ENCODE measurements at places on chromosomes 4 and X.

DNA sequence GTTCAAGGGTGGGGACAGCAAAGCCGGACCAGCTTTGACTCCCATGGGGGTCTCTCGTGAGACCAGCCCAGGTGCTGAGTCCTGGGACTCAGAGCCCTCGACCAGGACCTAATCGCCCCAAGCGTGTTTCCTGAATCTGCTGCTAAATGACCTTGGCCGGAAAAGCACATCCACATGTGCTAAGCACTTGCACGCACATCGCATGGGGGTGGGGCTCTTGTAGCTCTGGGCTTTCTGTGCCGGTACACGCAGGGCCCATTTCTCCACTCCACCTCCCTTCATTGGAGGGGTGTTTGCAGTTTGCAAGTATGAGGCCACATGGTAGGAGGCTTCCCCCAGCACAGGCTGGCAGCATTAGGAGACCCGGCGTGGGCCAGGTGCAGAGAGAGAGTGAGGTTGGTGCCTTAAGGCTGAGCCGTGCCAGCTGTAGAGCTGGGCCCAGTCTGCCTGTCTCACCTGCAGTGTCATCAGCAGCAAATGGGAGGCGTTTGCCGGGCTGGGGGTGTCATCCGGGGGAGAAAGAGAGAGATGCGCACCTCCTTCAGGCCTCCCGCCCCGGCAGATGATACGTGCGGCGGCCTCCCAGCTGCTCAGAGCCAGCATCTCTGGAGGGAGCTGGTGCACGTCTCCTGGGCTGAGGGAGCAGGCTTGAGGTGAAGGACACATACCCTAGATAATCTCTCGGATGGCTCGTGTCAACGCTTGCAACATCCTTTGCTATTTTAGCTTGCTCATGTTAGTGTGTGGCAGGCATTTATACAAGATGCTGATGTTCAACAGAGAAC is 45.2 kb upstream of the CLCN4 start:
- DNase-seq = no peak

DNA sequence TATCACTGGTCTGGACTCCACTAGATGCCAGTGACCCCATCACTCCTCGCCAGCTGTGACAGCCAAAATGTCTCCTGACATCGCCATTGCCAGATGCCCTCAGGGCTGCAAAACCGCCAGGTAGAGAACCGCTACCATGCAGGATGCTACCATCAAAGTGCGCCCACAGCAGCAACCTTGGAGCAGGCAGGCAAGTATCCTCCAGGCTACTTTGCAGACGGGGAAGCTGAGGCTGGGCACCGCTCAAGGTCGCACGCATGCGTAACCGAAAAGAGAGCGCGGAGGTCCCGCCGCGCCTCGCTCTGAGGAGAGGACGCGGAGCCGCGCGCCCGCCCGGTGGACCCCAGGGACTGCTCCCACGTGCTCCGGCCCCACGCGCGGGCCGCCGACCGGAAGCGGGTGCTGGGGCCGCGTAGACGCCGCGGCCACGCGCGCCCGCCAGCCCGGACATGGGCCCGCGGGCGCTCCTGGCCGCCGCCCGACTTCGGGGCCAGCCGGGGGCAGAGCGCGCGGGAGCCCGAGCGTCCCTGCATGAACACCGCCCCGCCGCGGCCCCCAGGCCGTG is at the start of gene STS:
Gene STS (plus strand): TSS at position 300 of the 565 bp plus-strand sequence. CDS start 105,488 bp downstream, outside the sequence.
- DNase-seq = peak; percentile 9

- DNase-seq = no peak
Measured at GRCh38 chr4:108766058-108766457, 3.2 kb upstream of the ETNPPL start.

DNA sequence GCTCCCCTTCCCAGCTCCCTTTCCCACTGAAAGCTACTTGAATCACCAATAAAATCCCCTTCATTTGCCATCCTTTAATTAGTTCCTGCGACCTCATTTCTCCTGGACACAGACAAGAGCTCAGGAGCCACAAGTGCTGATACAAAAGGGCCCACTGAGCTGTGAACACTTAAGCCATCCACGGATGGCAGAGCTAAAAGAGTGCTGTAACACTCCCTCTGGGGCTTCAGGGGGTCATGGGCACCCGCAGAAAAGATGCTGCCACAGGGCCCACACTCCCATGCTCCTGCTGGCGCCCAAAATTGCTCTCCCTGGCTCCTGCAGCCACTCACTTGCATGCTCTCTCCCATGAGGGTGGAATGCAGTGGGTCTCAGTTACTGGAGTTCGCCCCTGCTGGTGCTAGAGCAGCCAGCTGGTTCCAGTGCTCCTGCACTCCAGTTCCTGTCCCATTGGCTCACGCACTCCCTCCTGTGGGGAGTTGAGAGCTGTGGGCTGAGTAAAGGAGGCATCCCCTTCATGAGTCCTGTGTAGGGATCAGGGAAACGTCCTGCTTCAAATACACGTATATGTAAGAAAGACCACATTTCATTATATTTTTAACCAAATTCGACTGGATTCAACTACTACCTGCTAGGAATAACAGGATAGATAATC is 1291.0 kb downstream of the ARAP2 start:
- peak; percentile 9 for DNase-seq

- DNase-seq = peak; percentile 63
Measured at GRCh38 chr4:172412851-172413580, 599.8 kb downstream of the GALNTL6 start.

- no peak for DNase-seq
Measured at GRCh38 chr4:28117084-28117682, 1256.5 kb downstream of the STIM2 start.

DNA sequence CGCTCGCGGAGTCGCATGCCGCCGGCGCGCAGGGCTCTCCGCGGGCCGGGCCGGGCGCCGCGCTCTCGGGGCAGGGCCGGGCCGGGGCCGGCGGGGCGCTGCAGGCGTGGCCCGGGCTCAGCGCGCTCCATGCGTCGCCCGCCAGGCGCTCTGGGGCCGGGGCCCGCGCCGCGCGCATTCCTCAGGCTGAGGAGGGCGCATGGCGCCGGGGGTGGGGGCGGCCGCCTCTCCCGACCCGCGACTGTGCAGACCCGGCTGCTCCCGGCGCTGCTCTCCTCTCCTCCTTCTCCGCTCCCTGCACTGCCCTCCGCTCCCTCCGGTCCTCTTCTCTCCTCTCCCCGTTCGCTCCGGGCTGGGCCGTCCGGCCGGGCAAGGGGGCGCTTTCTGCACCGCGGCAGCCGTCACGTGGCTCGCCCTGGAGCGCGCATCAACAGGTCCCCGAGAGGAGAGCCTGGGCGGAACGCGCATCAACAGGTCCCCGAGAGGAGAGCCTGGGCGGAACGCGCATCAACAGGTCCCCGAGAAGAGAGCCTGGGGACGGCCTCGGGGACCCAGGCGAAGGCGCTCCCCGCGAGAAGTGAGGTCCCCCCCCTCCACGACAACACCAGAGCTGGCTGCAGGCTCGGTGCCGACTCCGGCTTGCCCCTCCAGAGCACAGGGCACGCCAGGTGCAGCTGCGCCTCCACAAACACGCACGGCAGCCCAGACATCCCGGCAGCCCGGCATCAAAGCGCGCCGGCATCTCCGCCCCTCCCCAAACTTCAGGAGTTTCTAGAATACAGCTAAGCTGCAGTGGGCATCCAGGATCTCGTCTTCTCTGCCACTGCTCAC is 12.9 kb downstream of the PPP2R3B start:
- DNase-seq = peak; percentile 53

DNA sequence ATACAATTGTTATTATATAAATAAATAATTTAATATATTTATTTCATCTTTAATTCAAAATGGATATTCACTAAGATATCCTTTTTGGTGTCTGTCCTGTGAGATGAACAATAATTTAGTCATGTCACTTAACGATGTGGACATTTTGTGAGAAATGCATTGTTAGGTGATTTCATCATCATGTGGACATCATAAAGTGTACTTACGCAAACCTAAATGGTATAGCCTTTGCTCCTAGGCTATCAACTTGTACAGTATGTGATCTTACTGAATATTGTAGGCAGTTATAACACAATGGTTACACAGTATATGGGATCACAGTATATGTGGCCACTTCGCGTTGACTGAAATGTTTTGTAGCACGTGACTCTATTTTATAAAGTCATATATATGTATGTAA is 20.2 kb upstream of the CHRNA9 start:
- DNase-seq = peak; percentile 54

Data from epithelial cell of esophagus (primary cell).